Activated CD8-positive, alpha-beta memory T cell treated with anti-CD3 and anti-CD28 coated beads, Interleukin-2, amount 10 ng/mL, durations not matched to agents 7 days and 5 days (primary cell): ENCODE measurements at places on chromosomes 11 and 22.
A peak's percentile ranks its signal among the peaks of the same experiment; 100 is the strongest.

- DNase-seq, result no peak
These were observed 16.7 kb downstream of the TRPC6 start for GRCh38 chr11:101567071-101567470.

- DNase-seq, result no peak
These were observed 282.9 kb downstream of the LUZP2 start for GRCh38 chr11:24779791-24780190.

DNA sequence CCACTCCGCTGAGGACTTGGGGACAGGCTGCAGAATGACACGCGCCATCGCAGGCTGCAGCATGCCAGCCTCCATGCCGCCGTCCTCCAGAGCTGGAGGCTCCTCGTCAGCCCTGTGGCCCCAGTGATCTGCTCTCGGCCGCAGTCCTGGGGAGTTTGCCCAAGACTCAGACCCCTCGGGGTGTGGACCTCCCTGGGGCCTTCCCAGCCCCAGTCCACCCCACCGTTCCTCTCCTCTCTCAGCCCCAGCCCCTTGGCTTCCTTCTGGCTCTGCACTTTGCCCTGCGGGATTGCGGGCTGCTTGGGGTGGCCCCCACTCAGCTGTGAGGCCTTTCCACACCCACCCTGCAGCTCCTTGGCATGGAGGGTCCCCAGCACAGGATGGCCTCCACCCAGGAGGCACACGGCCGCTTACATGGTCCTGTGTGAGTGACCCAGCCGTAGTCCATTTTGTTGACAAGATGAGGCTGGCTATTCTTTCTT is 414.9 kb downstream of the TBC1D22A start:
- DNase-seq, result no peak

- DNase-seq, result no peak
These were observed 71.6 kb upstream of the PICALM start for GRCh38 chr11:86140334-86140990.

DNA sequence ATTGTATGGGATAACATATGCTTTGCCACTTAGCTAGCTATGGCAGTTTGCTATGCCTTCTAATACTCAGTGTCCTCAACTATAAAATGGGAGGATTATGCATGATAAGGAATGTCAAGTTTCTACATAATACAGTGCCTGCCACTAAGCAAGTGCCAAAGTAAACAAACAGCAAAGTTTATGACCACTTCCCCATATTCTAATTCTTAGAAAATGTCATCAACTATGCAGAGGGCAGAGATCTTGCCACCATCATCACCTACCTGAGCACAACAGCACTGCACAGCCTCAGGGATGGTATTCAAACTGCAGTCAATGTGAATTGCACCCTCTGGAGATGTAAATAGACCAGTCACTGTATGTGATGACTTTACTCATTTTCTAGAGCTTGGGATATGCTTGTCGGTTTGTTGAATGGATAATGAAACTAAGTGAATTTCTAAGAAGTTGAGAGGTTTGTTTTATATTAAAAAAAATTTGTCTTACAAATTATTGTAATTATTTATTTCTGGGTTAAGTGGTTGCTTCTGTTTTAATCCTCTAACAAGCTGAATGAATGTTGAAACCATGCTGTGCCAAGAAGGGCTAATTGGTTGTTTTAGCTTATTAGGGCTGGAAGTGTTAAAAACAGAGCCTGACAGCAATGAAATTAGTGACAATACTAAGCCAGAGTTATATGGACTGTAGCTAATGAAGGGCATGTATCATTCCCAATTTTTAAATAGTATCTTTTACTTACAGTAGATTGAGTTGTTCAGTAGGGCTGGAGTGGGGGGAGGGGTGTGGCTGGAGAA is 398.4 kb downstream of the CNTN5 start:
- no peak for DNase-seq

DNA sequence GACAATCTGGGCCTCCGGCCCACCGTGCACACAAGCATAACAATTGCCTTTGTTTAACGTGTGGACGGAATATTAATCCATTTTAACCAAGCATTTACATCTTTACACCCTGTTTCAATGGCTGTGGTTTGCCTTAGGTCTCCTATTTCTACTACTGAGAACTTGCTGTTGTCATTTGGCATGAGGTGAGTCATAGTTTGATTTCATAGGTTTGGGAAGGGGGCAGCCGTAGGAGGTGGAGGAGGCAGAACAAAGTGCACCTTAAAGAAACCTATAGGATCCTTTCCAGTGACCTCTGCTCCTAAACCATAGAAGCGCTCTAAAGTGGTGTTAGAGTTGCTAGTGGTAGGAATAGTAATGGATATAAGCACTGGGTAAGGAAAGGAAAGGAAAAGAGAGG is 59.4 kb downstream of the ARHGAP42 start:
- DNase-seq, result no peak

DNA sequence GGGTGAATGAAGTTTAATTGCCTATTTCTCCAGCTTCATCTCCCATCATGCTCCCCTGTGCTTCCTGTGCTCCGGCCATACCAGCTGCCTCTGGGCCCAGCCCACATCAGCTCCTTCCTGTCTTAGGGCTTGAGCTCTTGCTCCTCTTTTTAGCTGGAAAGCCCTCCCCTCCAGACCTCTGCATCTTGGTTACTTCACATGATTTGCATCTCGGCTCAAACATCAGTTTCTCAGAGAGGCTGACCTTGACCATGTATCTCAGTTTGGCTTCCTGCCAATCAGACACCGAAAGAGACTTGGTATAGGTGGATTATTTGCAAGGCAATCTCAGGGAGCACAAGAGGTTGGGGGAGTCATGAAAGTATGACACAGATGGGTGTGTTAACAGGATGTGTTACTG is 73.2 kb upstream of the TIMP3 start:
- no peak for DNase-seq

DNA sequence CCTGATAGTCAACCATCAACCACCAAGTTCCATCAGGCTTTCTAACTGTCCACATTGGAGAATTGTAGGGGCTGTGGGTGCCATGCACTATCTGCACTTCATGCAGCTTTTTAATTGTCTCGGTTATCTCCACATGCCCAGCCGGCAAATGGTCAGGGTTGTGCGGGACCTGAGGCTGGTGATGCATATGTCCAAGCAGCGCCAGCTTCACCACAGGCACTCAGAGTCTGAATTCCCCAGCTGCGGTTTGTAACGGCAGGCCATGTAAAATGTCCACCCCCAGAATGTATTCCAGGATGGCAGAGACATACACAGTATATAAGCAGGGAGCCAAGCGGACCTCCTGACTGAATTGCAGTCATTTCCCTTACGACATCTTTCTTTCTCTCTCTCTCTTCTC is 435.6 kb downstream of the DYNC2H1 start:
- DNase-seq, result no peak

DNA sequence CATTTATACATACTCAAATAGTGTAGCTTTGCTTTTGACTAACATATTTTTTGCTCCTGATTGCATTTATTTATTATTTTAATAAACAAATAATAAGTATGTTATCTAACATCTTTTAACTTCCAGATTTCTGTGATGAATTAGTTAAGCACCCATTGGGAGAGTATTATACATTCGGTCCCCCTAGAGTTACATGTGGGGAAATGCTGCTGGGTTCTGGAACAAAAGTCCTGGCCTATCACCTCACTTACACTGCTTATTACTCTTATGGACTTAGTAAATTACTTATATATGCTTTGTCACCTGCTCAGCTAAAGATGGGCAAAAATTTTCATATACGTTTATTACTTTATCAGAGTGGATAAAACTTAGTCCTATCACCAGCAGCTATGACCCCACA is 1163.0 kb downstream of the FAM181B start:
- no peak for DNase-seq

- peak; percentile 56 for DNase-seq
These were observed 206.3 kb downstream of the DDX10 start for GRCh38 chr11:108871152-108871551.

DNA sequence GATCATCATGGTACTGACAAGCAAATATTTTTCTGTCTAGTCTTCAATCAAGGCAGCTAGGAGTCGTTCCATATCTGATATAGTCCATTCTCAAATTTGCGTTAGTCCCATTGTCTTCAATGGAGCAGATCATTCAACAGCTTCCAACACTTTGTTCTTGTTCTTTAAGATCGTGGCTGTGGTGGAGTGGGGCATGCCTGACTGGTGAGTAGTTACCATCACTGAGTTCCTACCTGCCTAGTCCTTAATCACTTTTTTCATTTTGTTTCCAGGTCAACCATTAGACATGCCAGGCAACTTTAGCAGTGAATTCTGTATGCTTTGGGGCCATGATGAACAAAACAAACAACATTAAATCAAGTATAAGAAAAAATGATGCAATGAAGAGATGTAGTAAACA is 693.1 kb upstream of the KIRREL3 start:
- DNase-seq, result no peak

DNA sequence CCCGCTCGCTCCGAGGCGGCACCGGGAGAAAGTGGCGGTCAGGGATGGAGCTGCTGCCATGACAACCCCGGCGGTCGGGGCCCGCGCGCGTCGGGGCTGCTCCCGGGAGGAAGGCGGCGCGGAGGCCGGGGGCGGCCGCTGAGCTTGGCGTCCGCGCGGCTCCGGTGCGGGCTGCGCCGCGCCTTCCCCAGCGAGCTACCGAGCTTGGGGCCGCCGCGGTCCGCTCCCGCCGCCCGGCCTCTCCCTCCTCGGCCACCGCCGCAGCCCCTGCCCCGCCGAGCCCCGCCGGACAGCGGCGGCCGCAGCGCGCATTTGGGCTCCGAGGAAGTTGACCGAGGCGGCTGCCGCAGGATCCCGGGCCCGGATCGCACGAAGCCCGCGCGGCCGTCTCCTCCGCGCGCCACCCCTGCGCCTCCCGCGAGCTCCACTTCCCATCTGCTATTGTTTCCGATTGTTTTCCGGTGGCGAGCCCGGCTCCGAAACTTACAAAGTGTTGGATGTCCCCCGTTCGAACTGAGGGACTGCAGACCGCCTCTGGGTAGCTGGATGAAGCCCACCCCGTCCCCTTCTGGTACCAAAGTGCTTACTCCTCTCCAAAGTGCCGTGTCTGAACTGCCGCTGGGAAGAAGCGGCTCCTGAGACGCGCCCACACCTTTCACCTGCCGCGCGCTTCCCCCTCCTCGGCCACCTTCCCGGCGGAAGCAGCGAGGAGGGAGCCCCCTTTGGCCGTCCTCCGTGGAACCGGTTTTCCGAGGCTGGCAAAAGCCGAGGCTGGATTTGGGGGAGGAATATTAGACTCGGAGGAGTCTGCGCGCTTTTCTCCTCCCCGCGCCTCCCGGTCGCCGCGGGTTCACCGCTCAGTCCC is 540.3 kb downstream of the NTM start:
- DNase-seq, result no peak

DNA sequence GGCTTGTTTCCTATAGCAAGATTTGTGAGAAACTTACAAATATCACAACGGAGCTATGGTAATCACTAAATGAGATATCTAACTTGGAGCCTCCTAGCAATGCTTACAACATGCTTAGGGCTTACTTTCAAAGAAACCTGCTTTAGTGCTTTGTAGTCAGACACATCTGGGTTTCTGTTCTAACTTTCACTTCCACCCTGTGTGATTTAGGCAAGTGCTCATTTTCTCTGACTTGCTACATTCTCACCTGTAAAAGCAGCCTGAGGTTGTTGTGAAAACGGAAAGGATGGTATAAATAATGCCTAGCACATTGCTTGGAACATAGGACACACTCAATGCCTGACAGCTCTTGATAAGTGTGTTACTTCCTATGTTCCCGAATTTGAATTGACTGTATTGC is 45.6 kb downstream of the LRRC4C start:
- DNase-seq, result no peak

DNA sequence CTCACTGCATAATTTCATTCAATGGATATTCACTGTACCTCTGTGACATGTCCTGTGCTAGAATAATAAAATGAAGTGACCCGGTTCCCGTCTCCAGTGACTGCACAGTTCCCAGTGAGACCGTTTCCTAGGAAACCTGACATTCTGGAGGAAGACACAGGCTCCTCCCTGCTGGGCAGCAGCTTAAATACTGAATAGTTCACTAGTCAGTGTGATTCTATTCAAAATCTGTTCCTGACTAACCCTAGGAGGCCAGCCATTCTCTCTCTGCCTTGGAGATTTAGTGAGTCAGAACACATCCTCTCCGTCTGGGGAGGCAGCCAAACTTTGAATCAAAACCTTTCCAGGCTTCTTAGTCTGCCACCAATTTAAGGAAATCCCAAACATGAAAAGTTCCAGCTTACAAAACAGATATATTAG is 11.3 kb downstream of the TRIM66 start:
- DNase-seq, result no peak

- no peak for DNase-seq
These were observed 1.4 kb downstream of the TBX1 start for GRCh38 chr22:19761725-19762567.

DNA sequence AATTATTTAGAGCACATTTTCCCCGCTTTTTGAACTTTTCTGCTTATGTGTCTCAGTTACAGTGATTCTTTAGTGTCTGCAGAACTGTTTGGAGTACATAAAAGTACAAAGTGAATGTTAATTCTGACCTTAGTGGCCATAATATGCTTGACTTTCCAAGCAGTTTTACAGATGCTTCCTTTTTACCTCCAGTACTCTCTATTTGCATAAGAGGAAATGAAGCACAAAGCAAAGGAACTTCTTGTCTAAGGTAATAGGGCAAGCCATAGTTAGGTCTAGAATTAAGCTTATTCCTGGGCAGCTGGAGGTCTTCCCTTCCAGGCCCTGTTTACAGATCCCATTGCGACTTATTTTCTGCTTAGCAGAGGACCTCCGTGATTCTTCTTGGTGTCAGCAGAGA is 3.6 kb downstream of the GTPBP1 start:
- DNase-seq, result no peak

GRCh38 chr11:17978553-17979287 is 34.1 kb downstream of the SERGEF start:
- peak; percentile 45 for DNase-seq

GRCh38 chr11:113721462-113722066 is 15.5 kb upstream of the TMPRSS5 start:
- no peak for DNase-seq

GRCh38 chr11:20093775-20094174 is 66.5 kb downstream of the DBX1 start:
- no peak for DNase-seq

GRCh38 chr11:112593440-112593839 is 332.8 kb upstream of the PLET1 start:
- DNase-seq, result no peak

DNA sequence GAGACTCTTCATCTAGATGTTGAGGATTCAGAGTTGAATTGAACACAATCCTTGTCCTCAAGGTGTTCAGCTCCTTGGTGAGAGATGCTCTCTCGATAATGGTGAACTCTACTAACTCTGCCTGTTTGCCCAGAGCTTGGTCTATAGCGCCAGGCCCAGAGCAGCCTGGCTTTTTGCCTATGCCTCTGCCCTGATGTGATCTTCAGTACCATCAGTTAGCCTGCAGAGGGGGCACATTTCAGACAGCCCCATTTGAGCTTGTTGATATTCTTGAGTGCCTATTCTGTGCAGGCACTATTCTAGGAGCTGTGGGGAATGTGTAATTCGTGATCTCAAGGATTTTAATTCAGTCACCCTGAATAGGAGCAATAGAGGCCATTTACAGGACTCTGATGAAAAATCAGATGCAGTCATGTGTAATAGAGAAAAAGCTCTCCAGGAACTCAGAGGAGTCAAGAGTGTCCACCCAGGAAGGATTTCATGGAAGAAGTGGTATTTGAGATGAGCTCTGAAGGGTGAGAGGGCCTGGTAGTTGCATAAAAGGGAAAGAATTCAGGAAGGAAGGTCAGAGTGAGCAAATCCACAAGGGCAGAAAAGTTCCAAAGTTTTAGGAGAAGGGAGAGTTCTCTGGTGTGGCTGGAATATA is 19.3 kb downstream of the GTPBP1 start:
- no peak for DNase-seq
